Esophagus mucosa (tissue), 1 donor: ENCODE measurements at places on chromosomes 3 and 15. TPM values are rescaled to one million over a fixed set of nuclear protein-coding genes. Genes with fewer than 3 reads are reported as not detected.

- no peak for ATAC-seq
Measured at GRCh38 chr3:73813291-73813690, 188.6 kb upstream of the PDZRN3 start.

Gene ZBED2
- 6.8 TPM for total RNA-seq

GRCh38 chr15:40986820-40987219, 33.5 kb downstream of the CHAC1 start:
- no peak for ATAC-seq

GRCh38 chr3:190517687-190518086, 3.8 kb downstream of the IL1RAP start:
- ATAC-seq = peak; percentile 58

Gene GCHFR
- 13.0 TPM for total RNA-seq

Gene PRSS50
- not detected for total RNA-seq
